ENCODE measurements at places on chromosomes 1 and 21.

DNA sequence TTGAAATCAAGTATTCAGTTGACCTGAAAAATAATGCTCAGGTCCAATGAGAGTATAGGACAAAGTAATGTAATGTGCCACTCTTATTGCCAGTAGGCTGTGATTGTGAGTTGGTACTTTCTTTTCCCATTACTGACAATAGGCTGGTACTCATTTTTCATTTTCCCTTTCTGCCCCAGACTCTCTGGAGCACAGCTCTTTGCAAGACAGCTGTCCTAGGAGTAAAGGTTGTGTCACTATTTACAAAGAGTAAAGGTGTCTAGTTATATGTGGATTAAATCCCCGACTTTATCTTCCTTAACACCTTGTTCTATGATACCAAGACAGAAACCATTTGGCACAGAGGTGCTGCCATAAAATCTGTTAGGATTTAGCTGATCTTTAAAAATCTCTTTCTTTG is 32.3 kb upstream of the RASAL2 start:
- DNase-seq: no peak

- no peak for DNase-seq
Measured at GRCh38 chr1:86754265-86754974, 50.0 kb downstream of the SH3GLB1 start.

DNA sequence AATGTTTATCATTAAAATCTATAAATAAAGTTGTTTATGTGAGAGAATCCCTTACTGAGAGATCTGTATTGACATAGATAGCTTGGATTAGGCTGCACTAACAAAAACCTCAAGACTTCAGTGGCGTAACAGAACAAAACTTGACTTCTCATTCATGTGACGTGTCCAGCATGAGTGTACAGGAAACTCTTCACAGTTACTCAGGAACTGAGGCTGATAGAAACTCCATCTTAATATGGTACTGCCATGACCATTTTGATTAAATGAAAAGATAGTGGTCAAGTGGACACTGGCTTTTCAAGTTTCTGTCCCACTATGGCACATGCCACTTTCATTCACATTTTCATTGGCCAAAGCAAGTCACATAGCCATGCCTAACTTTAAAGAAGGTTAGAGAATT is 3.7 kb downstream of the ST3GAL3 start:
- DNase-seq: no peak

DNA sequence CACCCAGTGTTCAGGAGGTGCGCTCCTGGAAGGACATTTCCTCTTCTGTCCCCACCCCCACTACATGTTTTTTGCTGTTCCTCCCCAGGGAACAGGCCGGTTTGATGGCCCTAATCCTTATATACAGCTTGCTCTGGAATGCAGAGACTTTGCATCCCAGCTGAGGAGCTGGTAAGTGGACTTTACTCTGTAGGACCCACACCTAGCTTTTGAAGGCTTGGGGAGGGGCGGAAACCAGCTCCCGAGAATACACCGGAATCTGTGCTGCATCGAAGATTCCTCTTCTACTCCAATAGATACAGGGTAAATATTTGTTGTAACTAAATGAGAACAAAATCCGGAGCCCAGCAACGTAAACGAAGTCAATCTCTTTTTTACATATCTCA is 1.2 kb upstream of the CGN start:
- DNase-seq: no peak

DNA sequence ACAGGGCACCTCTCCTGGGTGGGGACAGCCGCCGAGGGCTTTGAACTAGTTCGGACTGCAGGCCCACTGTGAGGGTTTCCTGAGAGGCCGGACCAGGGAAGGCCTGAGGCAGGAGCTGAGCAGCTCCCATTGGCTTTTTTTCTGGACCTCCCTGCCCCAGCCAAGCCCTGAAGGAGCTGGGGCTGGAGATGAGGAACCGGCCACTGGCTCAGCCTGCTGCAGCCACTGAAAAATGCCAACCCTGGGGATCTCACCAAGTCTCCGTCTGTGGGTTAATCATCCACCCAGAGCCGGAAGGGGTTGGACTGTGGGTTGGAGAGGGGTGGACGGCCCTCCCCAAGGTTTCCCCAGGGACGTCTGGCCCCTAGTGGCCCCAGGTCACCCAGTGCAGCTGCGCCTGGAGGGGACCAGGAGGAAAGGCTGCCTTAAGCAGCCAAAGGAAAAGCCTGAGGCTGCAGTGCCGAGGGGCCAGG is 2.5 kb downstream of the VWA1 start:
- no peak for DNase-seq

DNA sequence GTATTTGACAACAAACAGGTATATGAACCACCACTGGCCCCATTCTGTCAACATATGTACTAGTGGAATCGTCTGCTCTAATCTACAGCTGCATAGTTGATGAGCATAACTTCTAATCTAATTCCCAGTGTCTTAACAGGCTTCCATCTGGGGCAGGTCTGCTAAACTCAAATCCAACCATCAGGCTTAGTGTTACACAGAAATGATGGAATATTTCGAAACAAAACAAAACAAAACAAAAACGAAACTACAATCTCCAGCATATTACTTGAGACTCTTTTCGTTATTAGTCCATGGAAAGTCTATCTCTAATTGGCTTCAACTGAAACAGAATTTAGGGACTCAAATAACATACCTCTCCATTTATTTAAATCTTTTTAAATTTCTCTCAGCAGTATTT is 37.6 kb downstream of the DIPK1A start:
- no peak for DNase-seq

Measured in Right ventricle myocardium inferior (tissue), 1 donor.